IMR-90 (cell line): ENCODE measurements at places on chromosomes 3 and 15. TPM values are rescaled to one million over a fixed set of nuclear protein-coding genes. Genes with fewer than 3 reads are reported as not detected.
A peak's percentile ranks its signal among the peaks of the same experiment; 100 is the strongest.

DNA sequence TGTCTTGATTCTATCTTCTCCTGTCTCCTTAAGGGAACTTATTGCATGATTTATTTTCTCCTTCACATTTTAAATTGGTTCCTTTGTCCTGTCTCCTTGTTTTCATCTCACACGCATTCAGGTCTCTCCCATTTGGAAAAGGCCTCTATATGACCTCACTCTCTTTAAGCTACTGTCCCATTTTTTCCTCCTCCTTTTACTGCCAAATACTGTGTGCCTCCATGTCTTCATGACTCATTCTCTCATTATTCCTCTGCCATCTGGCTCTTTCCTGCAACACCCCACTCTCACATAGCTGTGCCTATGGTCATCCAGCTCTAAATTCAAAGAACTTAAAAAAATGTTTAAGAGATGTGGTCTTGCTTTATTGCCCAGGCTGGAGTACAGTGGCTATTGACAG, 48.0 kb downstream of the TYRO3 start:
- DNase-seq: peak; percentile 97

GRCh38 chr3:30475038-30475808, 131.2 kb upstream of the TGFBR2 start:
- DNase-seq: no peak

GRCh38 chr3:56720849-56721248, 37.8 kb upstream of the TASOR start:
- DNase-seq: no peak

GPR15 gene
- total RNA-seq: not detected in 2 replicates

GRCh38 chr15:76274821-76275220, 36.4 kb downstream of the ETFA start:
- no peak for DNase-seq

GRCh38 chr3:20075197-20075596, 35.0 kb downstream of the KAT2B start:
- no peak for DNase-seq

DNA sequence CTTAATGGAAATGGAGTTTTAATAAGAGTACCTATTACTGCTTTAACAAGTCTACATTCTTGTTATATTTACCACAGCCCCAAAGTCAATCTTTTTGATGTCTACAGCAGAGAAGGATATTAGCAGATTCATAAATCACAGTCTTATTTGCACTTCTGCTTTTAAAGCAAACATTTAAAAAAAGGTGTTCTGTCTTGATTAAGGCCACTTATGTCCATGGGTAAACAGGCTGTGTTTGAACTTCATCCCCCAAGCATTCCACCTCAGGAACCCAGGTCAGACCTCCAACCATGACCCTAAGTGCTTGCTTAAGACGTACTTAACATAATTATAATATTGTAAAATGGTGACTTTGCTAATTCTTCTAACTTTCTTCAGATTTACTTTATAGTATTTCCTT, 113.4 kb downstream of the CMSS1 start:
- DNase-seq: no peak

- no peak for DNase-seq
Measured at GRCh38 chr15:78618064-78618463, 2.7 kb downstream of the CHRNA3 start.

DNA sequence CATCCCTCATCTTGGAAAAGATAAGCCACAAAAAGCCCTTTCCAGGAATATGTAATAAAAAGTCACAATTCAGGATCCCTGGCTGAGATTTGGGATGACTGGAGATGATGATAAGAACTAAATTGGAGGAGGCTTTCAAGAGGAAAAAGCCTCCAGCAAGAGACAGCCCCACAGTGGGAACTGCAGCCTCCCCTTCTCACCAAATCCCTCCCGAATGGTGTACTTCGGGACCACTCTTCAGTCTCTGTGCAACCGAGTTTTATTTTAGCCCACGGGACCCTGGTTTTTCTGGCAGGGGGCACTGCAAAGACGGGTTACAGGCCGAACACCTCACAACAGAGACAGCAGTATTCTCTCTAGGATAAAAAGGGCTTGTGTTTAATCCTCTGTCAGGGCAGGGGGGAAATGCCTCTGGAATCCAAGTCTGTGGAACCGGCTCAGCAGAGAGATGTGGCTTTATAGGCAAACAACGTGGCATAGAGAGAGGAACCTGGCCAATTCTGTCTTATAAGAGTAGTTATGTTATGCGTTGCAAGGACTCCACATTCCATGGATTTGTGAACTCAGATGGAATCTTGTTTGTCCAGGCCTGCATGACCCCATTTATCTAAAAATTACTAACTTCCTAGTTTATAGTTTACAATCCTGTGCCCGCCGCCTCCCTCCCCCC, 1.2 kb upstream of the LMCD1 start:
- peak; percentile 81 for DNase-seq

GRCh38 chr3:129688271-129688895, 81.9 kb upstream of the PLXND1 start:
- DNase-seq: peak; percentile 74

SERINC4 gene
- total RNA-seq: under 0.01 TPM in 1 of 2 replicates, not detected in the other

MST1R gene
- total RNA-seq: under 0.01 TPM in 1 of 2 replicates, not detected in the other

GRCh38 chr3:171443211-171443957, 16.8 kb downstream of the TNIK start:
- peak; percentile 42 for DNase-seq

DNA sequence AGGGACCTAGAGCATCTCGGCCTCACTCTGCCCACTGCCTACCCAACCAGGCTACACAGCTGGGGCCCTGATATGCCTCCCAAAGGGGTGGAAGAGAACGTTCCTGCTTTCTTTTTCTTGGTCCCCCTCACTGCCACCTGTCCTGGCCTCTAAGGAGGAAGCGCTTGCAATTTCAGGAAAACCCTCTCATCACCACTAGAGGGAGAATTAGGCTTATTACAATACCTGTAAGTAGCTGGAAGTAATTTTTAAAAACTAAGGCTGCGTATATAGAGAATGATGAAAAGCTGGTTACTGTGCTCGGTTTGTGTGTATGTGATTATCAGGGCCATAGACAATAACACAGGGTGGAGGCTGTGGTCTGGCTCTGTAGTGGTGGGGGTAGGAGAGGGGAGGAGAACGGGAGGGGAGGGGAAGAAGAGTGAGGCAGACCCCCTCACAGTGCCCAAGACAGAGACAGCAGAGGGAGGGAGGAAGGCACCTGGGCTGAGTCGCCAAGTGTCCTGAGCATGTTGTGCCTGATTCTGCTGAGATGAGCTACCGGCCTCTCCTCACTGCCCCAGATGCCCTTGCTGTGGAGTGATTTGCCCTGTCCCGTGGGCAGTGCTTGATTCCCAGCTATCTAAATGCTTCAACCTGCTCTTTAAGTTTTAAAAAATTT, 3.3 kb downstream of the GABRG3 start:
- DNase-seq: peak; percentile 9

DPPA2 gene
- total RNA-seq: not detected in 2 replicates

COL6A5 gene
- total RNA-seq: not detected in 2 replicates

- DNase-seq: peak; percentile 80
Measured at GRCh38 chr15:55649058-55649423, 60.9 kb upstream of the PYGO1 start.

GRCh38 chr3:43389388-43390254, 103.3 kb downstream of the SNRK start:
- peak; percentile 88 for DNase-seq

- DNase-seq: no peak
Measured at GRCh38 chr15:100276506-100276905, 65.3 kb downstream of the ADAMTS17 start.

DNA sequence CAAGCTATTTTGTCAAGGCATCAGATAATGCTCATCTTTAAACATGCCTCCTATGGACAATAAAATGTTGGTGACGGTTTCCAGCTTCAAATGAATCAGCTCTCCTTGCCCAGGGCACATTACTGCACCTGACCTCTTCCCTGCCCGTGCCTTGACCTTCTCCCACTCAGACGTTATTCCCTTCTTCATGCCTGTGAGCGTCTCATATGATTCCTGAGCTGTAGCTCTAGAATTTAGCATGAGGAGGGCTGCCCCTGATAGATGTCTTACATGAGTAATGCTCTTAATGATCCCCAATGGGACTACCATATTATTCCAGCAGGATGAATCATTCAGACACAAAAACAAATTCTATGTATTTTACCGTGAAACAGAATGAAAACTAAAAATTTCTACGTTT, 762.7 kb downstream of the ROBO1 start:
- DNase-seq: no peak

DNA sequence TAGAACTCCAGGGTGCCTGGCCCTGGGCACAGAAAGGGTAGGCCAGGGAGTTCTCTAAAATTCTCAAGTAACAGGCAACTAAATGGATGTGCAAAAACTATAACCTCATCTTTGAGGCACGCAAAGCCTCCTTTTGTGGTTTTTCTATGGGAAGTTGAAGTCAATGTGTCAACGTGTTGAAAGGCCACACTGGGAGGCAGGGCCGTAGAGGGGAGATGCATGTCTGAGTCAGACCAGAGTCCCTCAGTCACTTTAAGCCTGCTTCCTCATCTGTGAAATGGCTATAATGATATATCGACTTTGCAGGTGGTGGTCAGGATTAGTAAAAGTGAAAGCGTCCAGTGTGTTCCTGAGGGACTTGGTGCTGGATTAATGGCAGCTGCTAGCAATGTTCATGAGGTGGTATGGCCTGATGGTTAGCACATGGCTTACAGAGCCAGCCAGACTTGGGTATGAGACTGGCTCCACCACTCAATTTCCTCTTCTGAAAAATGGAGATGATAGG, 17.0 kb downstream of the TGM5 start:
- peak; percentile 76 for DNase-seq

GRCh38 chr3:188749010-188749617, 422.7 kb upstream of the TPRG1 start:
- DNase-seq: no peak

CHL1 gene
- 1.6 and 2.2 TPM in 2 replicates for total RNA-seq

SLC51B gene
- total RNA-seq: not detected in 2 replicates

DNA sequence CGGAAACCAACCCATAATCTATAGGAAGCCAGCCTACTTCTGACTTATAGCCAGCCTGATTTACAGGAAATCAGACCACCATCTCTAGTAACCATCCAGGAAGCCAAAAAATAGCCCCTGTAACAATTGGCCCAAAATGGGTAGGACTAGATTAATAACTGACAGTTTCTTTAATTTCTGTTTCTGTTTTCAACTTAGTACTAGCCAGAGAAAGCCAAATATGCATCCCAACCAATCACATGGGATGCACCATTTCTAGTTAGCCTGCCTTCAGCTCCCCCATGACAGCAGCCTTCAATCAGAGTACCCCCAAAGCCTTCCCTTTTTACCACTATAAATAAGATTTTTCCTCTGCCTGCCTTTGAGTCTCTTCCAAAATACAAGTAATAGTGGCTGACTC, 239.1 kb upstream of the GADL1 start:
- no peak for DNase-seq

DNA sequence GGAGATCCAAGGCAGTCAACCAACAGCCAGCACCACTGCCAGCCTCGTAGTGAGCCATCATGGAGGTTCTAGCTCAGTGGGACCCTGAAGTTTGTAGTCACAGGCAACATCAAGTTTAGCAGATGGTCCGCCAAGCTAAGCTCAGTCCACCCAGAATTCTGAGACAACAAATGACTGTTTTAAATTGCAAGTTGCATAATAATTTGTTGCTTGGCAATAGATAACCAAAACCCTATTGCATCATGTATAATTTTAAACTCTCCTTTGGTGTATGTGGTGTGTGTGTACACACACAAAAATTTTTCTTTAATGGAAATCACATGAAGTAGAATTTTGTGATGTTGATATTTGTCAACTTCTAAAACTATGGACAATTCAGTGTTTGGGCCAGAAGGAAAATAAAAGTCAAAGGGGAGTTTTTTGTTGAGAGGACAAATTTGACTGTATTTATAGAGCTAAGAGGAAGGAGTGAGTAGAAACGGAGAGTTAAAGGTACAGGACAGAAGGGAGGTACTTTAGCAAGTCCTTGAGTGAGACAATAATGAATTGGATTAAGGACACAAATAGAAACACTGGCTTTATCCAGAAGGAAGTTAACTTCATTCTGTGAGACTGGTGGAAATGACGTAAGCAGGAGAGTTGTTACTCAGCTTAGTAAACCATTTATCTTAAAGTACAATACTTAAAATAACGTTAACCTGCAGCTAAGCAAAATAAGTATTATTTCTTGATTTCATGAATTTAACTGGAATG, 83.6 kb downstream of the NCEH1 start:
- peak; percentile 49 for DNase-seq

DNA sequence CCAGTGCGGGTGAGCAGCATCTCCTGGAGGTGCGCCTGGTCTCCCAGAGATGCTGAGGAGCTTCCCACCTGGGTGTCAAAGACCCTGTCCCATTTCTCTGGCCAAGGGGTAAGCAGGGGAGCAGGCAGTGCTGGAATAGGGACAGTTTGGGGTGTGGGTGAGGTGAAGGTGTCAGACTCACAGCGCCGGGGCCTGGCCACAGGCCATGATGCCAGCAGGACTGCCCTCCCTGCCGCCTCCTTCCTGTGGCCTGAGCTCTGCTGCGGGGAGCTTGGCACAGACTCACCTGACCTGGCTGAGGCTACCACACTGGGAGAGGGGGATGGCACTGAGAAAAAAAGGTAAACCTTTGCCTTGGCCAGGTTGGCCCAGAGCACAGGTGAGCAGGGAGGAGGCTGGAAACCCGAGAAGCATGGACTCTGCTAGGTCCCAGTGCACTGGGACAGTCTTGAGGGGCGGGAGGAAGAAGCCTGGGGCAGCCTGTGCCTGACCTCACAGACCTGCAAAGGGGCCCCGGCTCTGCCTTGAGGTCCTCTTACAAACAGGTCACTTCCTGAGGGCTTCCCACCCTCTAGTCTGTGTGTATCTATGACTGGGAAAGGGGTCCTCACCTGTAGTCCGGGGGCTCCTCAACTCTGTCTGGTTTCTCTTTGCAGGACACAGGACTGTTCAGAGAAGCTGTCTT, 28.2 kb downstream of the GRAMD2A start:
- DNase-seq: no peak

PRRT3 gene
- 0.72 and 1.4 TPM in 2 replicates for total RNA-seq

GRCh38 chr3:9147215-9147895, 102.1 kb downstream of the SRGAP3 start:
- DNase-seq: no peak

DNA sequence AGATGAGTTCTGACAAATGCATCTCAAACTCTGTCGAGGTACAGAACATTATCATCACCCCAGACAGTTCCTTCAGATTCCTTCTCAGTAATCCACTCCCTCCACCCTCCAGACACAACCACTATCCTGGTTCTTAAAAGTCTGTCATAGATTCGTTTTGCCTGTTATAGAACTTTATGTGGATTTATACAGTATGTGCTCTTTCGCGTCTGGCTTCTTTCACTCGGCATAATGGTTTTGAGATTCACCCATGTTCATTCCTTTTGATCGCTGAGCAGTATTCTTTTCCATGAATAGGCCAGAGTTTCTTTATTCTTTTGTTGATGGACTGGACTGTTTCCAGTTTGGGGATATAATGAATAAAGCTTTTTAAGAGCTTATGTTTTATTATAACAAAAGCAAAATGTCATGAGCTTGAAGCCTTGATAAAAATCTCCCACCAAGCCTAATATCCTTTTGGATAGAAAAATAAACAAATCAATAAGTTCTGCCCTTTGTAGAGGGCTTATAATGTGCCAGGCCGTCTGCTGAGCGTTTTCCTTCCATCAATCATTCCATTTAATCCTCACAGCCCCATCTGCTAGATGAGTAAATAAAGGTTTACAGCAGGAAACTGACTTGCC, 21.3 kb upstream of the RFTN1 start:
- no peak for DNase-seq

GRCh38 chr3:149959443-149959842, 11.3 kb downstream of the PFN2 start:
- DNase-seq: peak; percentile 34

BDH1 gene
- total RNA-seq: 2.7 and 3.1 TPM in 2 replicates

- DNase-seq: no peak
Measured at GRCh38 chr3:126691765-126692164, 12.3 kb upstream of the CHCHD6 start.

SERPINI2 gene
- not detected in 2 replicates for total RNA-seq
